ENCODE measurements at places on chromosomes 16 and 17.

DNA sequence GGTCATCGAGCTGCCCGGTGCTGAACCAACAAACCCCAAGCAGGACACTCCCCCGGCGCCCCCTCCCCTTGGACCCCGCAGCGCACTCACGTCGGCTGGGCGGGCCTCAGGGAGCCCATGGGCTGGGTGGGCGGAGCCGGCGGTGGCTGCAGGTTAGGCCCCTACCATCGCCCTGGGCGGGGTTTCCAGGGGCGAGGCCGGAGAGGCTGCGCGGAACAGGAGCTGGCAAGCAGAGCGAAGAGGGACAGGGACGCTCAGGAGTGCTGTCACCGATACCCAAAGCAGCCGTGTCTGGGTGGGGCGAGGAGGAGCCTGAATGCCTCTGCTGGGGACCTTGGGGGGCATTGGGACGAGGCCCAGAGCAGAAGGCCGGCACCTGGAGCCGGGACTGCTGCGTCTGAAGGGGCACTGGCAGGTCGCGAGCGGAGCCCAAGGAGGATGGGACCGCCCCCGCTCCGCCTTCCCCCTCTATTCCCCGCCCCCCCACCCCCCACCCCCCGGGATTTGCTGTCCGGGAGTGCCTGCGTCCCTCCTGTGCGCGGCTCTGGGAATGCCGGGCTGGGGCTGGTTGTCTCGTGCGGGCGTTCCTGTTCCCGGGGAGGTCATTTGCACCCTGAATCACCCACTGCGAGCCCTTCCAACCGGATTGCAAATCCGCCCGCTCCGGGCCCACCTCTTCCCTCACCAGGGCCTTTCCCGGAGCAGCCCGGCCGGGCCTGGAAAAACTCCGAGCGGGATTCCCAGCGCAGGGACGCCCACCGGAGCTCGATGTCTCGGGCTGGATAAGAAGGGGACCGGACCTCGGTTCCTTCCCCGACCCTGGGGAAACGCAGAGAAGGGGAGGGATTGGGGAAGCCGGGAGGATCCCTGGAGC is 902 bp downstream of the ARHGAP27 start:
- peak; percentile 71 for DNase-seq

- DNase-seq: no peak
Observed at GRCh38 chr17:59401725-59402124, 70.3 kb downstream of the YPEL2 start.

DNA sequence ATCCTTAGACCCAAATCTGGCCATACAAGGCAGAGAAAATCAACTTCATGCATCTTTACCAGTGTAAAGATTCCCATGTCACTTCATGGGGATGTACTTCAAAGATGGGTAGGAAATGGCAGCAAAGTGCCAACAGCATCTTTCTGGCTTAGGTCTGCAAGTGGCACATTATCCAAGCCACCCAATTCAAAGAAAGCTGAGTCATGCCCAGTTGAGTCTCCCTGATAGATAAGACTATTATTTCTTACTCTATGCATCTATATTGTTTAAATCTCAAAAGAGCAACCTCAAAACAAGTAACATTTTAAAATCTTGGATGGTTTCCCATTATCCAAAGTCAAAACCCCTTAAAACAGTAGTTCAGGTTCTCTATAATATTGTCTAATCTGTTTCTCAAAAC is 61.2 kb upstream of the HSBP1 start:
- no peak for DNase-seq

DNA sequence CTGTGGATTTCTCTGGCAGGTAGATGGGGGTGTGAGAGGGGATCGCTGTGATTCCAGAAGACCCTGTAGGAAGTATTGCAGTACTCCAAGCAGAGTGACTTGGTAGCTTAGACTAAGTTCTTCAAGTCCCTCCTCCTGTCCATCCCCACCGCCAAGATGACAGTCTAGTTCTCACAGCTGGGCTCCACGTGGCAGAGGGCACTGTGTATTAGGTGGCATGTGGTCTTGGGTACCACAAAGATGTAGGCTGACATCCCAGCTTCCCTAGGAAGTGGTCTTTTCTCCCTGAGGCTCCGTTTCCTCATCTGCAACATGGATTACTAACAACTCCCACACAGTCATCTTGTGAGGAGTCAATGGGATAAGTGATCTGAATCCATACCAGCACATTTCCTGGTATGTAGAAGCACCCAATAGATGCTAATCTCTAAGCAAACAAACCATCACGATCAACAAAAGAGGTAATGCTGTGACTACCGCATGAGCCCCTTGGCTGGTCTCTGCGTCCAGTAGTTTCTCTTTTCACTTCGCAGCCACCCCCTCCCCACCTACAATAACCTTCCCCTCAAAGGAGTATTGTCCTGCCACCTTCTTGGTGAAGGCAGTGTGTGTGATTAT is 349.1 kb upstream of the EEF2KMT start:
- no peak for DNase-seq

- no peak for DNase-seq
Observed at GRCh38 chr16:60811051-60811608, 1225.1 kb downstream of the CDH8 start.

DNA sequence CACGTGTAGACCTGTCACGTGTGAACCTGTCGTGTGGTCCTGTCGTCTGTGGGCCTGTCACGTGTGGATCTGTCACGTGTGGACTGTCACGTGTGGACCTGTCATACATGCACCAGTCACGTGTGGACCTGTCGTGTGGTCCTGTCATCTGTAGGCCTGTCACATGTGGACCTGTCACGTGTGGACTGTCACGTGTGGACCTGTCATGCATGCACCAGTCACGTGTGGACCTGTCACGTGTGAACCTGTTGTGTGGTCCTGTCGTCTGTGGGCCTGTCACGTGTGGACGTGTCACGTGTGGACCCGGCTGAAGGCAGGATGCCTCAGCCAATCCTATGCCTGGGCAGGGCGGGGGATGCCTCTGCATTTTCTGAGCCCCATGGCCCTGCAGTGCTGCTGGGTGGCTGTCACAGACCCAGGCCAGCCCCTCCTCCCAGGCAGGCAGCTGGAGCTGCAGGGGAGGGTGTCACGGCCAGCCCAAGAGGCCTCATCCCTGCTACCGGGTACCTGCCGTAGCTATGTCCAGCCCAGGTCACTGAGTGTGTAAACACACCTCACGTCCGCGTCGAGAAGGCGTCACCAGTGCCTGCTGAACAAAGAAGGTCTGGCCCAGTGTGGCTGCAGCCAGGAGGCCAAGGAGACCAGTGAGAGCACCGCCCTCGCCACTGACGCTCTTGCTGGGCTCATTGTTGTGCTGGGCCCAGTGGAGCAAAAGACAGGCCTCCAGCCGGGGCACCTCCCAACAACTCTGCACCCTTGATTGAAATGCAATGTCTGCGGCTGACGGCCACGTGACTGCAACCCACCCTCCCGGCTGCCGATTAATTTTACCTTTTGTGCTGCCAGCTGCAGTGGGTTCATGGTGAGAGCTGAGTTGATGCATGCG is 18.6 kb upstream of the ACSF3 start:
- no peak for DNase-seq

- no peak for DNase-seq
Observed at GRCh38 chr17:82386881-82387704, 15.5 kb downstream of the UTS2R start.

DNA sequence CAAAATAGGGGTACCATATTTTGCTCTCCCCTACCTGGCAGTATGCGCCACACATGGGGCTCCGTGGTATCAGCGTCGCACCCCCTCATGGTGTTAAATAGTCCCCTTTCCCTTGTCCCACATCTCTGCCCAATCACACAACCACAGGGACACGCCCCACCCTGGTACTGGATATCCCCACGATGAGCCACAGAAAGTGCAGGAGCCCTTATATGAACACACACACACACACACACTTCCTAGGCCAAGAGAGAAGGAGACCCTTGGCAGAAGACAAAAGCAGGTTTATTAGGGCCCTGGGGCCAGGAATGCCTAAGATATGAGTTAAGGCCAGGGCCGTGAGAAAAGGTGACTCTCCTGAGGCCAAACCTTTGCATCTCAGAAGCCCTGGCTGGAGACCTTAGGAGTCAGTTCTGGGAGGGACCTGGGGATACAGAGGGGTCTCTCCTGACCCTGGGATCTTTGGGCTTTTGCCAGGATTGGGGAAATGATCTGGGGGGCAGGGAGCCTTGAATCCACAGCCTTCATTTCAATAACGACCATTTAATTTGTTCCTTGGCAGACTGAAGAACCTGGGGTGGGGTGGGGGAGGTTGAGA is 11.6 kb downstream of the COPZ2 start:
- DNase-seq: no peak

DNA sequence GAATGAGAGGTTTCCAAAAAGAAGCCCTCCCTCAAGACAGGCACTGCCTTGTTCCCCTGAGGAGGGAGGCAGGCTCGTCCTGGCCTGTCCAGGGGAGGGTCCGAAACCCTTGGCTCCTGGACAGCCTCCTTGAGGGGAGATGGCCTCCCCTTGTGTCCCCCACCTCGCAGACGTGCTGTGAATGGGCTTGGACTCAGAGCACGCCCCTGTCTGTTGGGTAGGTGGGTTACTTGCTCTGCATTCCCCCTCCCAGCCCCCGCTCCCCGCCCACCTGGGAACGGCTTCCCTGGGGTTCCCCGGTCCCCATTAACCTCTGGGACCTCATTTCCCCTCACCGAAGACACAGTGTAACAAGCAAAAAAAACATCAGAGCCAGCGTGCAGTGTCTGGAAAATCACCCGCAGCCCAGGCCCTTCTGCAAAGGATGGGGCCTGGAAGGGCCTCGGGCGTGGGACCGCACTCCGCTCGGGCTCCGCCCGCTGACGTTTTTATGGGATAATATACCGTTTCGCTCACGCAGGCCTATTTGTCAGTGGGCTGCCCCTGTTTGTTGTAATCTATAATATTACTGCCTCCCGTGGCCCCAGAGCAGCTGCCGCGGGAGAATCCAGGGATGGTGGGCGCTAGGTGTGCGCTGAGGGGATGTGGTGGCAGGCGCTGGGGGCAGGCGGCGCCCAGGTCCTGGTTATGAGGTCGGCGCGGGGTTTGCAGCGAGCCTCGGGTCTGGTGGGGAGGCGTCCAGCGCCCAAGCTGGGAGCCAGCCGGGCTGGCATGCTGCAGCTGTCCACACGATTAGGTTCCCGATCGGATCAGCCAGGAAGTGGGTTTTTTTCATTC is 11.1 kb downstream of the BAHCC1 start:
- peak; percentile 63 for DNase-seq

DNA sequence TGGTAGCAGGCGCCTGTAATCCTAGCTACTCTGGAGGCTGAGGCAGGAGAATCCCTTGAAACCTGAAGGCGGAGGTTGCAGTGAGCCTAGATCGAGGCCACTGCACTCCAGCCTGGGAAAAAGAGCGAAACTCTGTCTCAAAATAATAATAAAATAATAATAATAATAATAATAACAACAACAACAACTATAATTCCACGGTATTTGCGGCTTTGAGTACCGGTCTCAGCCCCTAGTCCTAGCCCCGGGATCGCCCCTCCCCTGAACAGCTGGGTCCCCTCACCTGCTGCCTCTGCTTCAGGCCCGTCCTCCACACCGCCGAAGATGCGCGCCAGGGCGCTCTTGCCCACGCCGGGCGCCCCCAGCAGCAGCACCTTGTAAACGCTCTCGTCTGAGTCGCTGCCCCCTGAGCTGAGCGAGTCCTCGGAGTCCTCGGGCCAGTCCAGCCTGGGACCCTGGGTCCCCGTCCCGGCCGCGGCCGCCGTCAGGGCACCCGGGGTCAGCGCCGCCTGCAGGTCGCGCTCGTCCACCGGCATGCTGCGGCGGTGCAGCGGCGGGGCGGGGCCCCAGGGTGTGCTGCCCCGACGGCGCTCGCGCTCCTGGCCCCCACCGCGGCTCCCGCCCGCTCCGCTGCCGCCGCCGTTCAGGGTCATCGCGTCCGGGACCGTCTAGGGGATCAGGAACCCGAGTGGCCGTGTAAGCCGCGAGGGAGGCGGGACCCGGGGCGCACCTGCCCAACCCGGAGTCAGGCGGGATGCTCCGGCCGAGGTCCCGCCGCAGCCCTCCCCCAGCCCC is 611 bp downstream of the RRAD start:
- DNase-seq: no peak

- DNase-seq: peak; percentile 79
Observed at GRCh38 chr17:66567234-66568170, 265.1 kb downstream of the PRKCA start.

- DNase-seq: no peak
Observed at GRCh38 chr17:9594065-9594464, 17.6 kb downstream of the CFAP52 start.

DNA sequence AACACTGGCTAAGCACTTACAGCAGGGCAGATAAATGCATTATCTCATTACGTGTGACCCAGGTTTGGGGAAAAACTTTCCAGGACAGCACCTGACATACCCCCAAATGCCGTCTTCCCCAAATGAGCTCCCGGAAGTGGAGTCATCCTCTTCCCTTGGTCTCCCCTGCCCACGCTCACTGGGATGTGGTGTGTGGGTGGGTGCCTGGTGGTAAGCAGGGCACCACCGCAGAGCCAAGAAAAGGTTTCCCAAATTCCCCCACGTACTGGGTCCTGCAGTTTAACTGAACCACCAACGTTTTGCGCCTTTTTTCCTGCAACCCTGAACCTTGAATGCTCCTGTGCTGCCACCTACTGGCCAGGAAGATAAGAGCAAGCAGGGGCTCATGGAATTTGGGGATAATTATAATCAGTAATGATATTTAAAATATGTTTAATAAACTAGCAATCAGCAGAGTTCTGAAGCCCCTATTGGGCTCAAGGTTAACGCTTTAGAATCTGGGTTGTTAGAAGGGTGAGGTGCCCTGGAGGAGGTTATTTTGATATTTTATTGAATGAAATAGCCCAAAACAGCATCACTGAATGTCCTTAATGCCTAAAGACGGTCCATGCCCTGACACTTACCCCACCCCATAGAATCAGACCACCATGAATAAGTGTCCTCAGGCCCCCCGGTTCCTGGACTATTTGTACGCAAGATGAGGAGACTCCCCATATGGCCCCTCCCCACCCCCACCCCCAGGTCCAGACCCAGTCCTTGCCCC is 8.0 kb downstream of the SPPL2C start:
- DNase-seq: peak; percentile 57

- DNase-seq: no peak
Observed at GRCh38 chr17:17036524-17036998, 5.7 kb upstream of the MPRIP start.

DNA sequence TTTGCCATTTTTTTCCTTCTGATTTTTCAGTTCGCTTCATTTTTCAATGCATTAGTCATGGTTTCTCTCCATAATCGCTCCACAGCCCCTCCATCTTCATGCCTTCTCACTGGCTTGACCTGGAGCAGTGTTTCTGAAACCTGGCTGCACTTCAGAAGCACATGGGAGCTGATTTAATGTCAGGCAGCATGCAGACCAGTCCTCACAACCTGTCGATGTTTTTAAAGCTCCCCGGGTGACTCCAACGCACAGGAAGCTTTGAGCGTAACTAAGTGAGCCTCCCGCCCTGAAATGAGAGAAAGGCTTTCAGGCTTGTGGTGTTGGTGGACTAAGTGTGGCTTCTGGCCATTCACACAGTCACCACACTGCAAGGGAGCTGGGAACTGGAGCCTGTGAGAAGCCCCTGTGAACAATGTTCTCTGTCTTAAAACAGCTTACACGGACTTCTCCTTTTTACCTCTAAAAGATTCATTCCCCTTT is 16.8 kb upstream of the DRG2 start:
- peak; percentile 19 for DNase-seq

- no peak for DNase-seq
Observed at GRCh38 chr17:5816491-5817070, 232.3 kb upstream of the NLRP1 start.

Data from NCI-H1417 (cell line).